ENCODE measurements at places on chromosomes 13 and 19.

DNA sequence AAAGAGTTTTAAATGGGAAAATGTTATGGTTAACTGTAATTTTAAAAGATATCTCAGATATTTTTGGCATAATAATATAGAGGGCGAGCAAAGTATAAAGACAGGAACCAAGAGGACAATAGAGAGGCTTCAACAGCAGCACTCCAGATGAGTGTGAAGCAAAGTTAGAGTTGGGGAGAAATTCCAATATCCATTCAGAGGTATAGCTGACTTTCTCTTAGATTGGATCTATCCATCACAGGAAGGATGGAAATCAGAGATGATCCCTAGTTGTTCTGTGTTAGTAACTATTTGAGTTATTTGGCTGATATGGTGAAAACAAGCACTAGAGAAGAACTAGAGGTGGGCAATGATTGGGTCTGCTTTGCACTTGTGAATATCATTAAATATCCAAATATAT, 786.0 kb upstream of the KLHL1 start:
- no peak for DNase-seq

DNA sequence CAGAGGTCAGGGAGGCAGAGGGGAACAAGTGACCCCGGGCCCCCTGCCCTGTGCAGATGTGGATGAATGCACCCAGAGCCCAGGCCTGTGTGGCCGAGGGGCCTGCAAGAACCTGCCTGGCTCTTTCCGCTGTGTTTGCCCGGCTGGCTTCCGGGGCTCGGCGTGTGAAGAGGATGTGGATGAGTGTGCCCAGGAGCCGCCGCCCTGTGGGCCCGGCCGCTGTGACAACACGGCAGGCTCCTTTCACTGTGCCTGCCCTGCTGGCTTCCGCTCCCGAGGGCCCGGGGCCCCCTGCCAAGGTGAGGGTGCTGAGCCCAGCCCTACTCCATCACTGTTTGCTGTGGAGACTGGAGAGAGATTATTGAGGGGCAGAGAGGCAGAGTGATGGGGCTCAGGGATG, 9.9 kb downstream of the LTBP4 start:
- no peak for DNase-seq

DNA sequence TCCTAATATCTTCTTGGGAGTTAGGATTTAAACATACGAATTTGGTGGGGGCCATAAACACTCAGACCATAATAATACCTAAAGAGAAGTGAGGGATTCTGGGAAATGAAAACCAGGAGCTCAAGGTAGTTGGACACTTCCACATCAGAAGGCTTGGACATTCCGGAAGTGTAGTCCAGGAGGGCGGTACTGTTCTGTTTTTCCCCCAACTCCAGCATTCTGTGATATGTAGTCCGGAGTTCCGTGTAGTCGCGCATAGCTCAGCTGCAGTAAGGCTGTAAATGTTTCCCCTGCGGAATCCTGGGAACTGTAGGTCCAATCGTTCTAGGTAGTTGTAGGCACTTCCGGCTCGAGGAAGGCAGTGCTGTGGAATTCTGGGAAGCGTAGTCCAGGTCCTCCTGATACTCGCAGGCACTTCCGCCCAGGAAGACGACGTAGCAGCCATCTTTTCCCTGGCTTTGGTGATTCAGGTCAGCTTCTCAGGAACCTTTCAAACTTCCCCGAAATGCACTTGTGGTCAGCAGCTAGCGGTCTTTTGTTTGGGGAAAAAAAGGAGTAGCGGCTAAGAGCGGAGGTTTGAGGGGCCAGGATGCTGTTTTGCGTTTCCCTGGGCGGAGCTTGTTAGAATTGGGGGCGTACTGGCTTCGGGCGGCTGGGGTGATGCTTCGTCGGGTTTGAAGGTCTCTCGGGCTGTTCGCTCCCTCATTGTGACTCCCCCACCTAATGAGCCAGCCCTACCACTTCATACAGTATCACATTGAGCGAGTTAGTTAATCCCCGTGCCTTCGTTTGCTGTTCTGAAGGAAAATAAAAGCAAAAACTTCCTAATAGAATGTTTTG, at the start of gene ZNF226:
ZNF226 (plus strand) TSS at position 428 of the 840 bp plus-strand sequence. CDS start 4,981 bp downstream, outside the sequence.
- DNase-seq, result peak; percentile 37

- no peak for DNase-seq
Measured at GRCh38 chr19:33124207-33125098, 7.5 kb upstream of the WDR88 start.

DNA sequence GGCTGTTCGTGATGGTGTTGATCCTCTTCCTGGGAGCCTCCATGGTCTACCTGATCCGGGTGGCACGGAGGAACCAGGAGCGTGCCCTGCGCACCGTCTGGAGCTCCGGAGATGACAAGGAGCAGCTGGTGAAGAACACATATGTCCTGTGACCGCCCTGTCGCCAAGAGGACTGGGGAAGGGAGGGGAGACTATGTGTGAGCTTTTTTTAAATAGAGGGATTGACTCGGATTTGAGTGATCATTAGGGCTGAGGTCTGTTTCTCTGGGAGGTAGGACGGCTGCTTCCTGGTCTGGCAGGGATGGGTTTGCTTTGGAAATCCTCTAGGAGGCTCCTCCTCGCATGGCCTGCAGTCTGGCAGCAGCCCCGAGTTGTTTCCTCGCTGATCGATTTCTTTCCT, 12.2 kb upstream of the C19orf33 start:
- no peak for DNase-seq

GRCh38 chr13:24131749-24132148, 28.8 kb upstream of the SPATA13 start:
- no peak for DNase-seq

DNA sequence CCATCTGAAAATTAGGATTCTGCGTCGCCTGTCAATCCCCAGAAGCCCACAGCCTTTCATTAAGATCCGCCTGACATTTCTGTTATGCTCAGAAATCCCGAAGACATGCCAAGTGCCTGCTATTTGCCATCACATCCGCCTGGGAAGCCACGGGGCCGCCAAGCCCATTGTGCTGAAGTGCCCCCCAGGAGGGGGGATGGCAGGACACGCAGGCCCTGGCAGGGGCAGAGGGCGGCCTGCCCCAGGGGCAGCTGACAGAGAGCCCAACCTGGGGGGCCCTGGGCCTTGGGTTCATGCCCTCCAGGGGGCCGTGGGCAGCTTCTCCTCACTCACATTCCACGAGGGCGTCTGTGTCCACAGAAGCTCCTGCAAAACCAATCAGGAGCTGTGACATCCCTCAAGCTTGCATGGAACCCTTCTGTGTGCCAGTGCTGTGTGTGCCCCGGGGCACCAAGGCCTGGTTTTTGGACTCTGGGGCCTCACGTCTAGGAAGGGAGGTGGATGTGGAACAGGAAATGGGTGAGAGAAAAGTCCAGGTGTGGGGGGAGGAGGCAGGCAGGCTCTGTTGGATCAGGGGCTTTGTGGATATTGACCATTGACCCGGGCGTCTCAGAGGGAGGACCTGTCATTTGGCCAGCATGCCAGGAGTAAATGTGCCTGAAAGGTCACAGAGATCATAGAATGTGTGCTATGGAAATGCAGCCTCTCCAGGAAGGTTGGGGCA, 122.9 kb downstream of the URI1 start:
- no peak for DNase-seq

DNA sequence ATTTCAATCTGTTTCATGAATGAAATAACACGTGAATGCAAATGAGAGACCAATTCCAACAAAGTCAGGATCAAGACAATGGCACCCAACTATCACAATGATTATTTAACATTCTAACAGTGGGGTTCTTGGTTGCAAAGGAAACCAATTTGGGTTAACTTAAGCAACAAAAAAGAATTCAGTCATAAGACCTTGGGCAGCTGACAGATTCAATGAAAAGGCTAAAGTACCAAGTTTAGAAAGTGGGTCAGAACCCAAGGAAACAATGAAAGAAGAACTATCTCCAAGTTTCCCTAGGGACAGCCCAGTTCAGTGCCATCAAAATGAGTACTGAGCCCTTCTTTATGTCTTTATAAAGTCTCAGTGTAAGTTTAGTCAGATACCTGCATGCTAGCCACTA, 17.5 kb upstream of the SIGLEC14 start:
- no peak for DNase-seq

GRCh38 chr19:389935-390289, 19.0 kb downstream of the C2CD4C start:
- DNase-seq, result no peak

DNA sequence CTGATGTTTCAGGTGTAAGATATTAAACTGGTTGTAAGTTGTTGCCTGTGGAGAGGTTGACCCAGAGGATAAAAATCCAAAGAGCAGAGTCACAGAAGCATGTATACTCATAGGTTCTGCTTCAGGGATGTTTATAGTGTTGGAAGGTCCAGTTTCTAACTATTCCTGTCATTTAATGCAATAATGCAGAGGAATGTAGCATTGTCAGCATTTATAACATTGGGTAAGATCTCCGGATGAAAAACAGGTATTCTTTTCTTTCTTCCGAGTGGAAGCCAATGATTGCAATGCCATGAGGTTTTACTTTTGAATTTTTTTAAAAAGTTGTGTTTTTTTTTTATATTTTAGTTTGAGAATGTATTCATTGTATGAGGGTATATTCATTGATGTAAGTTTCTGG, 771.0 kb downstream of the PCDH9 start:
- DNase-seq, result no peak

DNA sequence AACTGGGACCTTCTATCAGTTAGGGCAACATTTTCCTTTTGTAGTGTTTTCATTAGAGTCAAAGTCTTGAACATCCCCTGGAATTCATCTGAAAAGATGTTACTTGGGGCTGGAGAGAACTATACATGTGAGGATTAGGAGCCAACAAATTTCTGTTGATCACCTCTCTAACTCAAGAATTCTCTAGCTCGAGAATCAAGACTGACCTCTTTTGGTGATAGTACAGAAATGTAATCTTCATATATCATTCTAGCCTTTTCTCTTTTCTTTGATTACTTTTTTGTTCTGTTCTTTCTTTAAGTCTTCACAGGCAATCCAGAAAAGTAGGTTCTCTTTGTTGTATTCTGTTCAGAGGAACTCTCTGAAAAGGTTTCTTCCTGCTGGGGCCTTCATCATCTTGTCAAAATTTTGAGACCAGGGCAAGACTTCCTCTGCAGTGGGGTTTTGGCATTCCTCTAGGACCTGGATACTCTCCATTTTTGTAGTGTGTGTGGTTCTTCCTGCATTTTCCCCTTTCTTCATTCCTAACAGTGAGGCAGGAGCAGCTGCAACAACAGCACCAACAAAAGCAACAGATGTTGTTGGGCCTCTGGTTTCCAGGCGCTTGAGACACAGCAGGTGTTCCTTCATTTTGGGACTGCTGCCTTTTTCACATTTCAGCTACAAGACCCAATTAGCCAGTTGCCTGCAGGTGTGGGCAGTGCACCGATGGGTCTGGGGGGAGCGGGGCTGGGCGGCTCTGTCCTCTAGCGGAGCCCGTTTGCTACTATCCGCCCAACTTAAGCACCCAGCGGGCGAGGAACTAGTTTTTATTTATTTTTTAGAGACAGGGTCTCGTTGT, 26.2 kb downstream of the ELF1 start:
- no peak for DNase-seq

GRCh38 chr19:5953030-5953589, 24.8 kb downstream of the RANBP3 start:
- no peak for DNase-seq

DNA sequence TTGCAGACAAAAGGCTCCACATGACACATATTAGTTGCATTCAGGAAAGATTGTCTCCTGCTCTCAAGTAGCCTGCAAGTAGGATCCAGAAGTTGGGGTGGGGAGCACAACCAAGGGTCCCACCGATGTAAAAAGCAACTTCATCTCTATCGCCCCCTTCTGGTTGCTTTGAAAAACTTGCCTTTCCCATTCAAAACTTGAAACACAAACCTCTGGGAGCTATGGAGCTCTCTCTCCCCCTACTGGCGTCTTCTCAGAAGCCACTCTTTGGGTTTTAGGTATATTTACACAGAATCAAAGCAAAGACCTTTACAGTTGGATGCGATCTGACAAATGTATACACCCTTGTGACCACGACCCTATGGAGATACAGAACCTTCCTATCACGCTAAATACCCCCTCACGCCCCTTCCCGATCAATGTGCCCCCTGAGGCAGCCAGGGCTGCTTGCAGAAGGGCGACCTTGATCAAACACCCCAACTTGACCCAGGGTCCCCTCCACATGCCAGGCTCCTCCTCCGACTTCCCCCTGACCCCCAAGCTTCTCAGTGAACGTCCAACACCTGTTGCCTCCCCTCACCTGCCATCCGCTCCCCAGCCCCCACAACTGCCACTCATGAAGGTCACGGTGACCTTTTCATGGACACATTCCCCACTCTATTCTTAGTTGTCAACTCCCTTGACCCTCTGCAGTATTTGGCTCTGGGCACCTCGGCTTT, 10.1 kb downstream of the NOSIP start:
- DNase-seq, result no peak

DNA sequence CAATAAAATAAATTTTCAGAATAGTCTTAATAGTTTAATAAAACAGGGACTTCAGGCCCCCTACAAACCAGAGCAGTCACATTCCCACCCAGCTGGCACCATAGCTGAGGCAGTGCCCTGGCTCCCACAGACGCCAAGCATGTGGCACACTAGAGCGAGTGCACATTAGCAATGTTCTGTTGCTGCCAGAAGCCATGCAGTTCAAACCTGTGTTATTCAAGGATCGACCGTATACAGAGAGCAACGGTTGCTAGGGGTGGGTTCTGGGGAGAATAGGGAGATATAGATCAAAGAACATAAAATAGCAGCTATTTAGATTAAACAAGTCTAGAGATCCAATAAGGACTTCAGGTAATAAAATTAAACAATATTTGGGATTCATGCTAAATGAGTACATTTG, 419.3 kb upstream of the KLHL1 start:
- DNase-seq, result no peak

GRCh38 chr13:66359910-66360552, 870.1 kb downstream of the PCDH9 start:
- no peak for DNase-seq

DNA sequence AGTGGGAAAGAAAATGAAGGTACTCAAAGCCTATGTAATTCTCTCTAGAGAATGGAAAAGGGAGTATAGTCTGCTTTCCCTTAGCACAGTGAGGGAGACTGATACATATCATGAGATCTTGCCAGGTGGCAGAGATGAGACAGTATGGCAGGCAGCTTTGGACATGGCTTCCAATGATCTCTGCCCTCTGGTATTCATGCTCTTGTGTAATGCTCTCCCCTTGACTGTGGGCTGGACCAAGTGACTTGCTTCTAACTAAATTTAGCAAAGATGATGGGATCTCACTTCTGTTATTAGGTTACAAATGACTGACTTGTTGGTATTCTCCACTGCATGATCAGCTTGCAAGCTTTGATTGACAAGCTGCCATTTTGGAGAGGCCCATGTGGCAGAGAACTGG, 10.2 kb downstream of the ZNF132 start:
- DNase-seq, result no peak

- no peak for DNase-seq
Measured at GRCh38 chr19:45451131-45451849, 16.5 kb upstream of the FOSB start.

DNA sequence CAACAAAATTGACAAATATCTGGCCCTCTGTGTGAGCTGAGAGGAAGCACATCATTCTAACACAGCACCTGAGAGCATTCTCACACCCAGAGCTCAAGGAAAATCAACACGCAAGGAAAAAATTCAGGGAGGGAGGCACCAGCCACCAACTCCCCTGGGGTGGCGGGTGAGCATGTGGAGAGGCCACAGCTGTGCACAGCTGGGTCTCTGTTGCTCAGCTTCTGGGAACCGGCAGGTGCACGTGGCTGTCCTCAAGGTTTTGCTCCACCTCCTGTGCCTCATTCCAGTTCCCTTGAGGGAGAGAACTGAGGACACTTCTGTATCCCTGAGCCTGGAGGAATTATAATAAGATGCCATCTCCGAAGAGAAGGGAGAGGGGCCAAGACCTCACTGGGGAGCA, 134.0 kb downstream of the USP12 start:
- no peak for DNase-seq

Data from stimulated activated CD4-positive, alpha-beta T cell treated with anti-CD3 and anti-CD28 coated beads, Interleukin-1b, Interleukin-23, amount 100 ng/mL, for 1 hour (primary cell).